ENCODE measurements at places on chromosomes 16 and 17.

GRCh38 chr16:17556276-17557052, 85.7 kb upstream of the XYLT1 start:
- no peak for DNase-seq

GRCh38 chr16:11330526-11331237, 14.6 kb upstream of the RMI2 start:
- DNase-seq: no peak

- DNase-seq: no peak
Measured at GRCh38 chr17:60592750-60593149, 7.2 kb upstream of the PPM1D start.

DNA sequence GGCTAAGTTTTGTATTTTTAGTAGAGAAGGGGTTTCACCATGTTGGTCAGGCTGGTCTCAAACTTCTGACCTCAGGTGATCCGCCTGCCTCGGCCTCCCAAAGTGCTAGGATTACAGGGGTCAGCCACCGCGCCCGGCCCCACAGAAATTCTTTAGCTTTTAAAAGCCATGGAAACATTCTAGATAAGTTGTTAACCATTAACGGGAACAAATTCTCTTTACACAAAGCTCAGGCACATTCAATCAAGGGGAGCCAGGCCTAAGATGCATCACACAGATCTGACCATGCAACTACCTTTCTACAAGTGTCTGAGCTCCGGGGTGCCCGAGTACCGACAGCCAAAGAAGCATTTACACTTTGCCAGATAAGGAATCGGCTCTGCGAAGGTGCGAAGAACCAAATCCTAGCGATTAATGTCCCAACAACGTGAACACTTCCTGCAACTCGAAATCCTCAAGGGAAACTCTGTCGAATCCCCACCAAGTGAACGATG, 1.0 kb downstream of the EMC8 start:
- no peak for DNase-seq

GRCh38 chr16:86011532-86011931, 112.6 kb downstream of the IRF8 start:
- no peak for DNase-seq

GRCh38 chr17:4533523-4534504, 21.4 kb downstream of the MYBBP1A start:
- DNase-seq: no peak

DNA sequence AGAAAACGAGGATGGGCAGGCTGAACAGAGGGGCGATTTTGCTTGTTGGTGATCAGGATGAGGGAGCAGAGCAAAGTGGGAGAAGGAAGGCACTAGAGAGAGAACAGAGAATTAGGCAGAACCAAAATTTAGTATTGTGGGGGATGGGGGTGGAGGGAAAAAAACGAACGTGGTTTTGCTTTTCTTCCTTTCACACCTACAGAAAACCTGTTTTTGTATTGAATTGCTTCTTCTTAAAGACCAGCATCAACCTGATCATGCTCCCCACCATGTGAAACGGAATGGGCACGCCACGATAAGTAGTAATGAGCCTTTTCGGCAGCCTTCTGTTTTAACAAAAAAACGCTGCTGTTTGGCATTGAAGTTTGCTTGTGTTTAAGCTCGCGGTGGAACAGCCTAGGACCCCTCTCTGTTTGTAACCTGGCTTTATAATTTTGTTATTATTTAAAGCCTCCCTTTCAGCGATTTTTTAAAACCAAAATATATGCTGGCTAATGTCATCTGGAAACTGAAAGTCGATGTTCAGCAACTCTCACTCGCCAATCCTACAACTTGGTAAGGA, 36.8 kb downstream of the ERCC4 start:
- DNase-seq: no peak
